ENCODE measurements at places on chromosomes 13 and 19.

DNA sequence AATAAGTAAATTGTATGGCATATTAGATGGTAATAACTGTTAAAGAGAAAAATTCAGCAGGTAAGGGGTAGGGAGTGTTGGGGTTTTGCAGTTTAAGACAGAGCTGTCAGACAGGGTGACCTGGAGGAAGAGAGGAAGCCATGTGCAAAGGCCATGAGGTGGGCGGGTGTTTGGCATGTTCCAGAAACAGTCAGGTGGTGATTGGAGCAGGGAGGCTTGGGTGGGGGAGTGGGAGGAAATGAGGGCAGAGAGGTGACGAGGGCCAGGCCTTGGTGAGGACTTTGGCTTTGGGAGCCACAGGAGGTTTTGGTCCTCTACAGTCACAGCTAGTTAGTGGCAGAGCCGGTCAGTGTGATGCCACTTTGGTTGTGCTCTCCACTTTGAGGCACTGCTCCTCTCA lies 20.1 kb downstream of the RYR1 start:
- no peak for DNase-seq

GRCh38 chr19:11416346-11417052 lies 2.6 kb downstream of the RGL3 start:
- DNase-seq: no peak

DNA sequence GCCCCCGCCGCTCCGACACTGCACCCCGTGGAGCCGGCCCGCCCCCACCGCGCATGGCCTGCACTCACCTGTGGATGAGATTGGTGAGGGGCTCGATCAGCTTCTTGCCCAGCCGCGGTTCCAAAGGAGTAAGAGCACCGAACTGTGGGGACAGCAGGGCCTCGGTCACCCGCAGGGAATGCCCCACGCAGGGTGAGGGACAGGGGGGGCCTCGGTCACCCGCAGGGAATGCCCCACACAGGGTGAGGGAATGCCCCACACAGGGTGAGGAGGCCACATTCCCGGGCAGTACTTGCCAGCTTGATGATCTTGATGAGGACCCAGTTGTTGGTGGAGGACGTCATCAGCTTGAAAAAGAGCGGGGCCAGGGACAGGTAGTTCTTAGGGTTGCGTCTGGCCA lies 22.3 kb downstream of the AP3D1 start:
- DNase-seq: no peak

DNA sequence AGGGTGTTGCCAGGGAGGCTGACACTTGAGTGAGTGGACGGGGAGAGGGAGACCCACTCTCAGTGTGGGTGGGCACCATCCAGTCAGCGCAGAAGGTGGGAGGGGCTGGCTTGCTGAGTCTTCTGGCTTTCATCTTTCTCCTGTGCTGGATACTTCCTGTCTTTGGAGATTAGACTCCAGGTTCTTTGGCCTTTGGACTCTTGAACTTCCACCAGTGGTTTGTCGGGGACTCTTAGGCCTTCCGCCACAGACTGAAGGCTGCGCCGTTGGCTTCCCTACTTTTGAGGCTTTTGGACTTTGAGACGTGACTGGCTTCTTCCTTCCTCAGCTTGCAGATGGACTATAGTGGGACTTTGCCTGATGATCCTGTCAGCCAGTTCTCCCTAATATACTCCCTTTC lies 4.3 kb upstream of the LENG8 start:
- DNase-seq: no peak

DNA sequence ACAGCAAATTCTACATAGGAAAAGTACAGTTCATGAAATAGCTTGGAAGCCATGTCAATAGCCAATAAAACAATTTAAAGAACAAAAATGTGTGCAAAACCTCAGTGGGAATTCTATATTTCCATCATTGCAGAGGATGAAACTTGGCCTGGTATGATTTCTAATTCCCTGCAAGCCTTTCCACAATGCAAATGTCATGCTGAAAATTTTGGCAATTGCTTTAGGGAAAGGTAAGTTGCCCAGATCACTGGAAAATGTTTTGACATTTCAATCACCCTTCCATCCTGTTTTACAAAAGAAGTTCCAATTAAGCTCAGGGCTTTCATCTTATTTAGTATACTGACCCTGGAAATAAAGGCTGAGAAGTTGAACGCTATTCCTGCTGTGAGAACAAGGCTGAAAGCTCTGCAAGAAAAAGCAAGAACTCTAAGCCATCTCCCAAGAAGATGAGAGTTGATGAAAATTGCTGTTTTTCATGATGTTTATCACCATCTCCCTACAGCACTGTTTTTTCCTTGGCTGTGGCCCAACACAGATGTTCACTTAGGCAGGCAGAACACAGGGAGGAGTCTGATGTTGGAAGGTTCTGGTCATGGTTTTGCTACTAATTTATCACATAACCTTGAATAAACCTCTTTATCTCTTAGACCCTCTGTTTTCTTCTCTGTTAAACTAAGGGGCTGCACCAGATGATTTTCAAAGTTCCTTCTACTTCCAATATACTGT lies 263.7 kb downstream of the KCTD12 start:
- no peak for DNase-seq

GRCh38 chr13:43360171-43360570 lies 336.8 kb downstream of the DNAJC15 start:
- DNase-seq: no peak

- no peak for DNase-seq
Observed at GRCh38 chr13:111270765-111271698, 49.4 kb upstream of the TEX29 start.

GRCh38 chr13:65508745-65509144 lies 1721.4 kb downstream of the PCDH9 start:
- no peak for DNase-seq

DNA sequence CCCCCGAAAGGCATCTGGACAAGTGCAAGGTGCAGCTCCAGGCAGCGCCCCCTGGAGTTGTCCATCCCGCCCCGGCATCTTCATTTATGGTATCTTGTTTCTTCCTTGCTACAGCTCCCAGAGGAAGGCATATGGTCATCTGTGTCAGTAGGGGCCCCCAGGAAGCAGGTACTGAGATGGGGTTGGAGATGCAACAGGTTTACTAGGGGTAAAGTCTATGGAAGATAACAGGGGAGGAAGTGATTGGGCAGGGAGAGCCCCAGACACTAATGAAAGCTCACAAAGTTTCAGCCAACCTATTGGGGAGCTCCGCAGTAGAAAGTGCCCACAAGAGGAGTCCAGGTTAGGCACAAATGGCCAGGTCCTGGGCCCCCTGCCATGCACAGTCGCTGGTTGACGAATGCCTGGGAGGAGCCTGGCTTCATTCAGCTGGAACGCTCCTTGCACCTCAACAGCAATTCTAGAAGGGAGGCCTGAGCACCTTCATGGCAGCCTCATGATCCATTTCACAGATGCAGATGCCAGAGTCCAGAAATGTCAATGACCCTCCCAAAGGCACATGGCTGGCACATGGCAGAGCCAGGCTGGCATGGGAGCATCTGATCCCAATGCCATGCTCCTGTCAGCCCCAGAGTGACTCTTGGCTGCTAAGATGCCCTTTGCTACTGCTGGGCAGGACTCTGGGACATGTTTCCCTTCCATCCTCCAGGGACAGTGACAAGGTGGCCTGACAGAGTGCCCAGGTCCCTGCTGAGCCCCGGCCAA lies 23.8 kb upstream of the PEPD start:
- no peak for DNase-seq

DNA sequence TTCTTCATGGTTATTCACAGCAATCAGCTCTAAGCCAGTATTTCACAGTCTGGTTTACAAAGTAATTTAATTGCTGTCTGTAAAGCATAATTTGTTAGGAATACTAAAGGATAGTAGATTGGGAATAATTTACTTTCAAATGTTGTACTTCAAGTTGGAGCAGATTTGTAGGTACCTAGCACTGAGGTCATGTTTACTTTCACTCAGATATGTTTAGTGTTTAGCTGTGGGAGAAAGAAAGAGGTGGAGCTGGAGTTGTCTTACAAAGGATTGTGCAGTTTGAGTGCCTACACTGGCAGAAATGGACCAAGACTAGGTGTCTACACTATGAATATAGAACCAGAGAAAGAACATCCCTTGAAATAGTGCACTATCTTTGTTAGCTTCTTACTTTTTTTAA lies 464.6 kb downstream of the PCDH9 start:
- no peak for DNase-seq

DNA sequence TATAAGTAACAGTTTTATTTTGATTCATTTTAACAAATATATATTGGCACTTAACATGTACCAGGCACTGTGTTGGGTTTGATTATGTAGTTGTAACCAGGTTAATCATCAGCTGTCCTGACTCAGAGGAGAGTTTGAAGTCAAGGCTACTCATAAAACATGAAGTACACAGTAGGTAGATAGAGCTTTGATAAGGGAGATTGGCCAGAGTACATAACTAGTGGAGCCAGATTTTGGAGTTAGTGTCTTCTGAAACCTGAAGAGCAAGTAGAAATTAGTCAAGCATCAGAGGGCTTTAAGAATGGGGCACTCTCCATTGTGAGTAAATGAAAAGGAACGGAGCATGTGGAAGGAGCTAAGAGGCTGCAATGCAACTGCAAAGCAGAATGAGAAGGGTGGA lies 333.9 kb downstream of the RFC3 start:
- no peak for DNase-seq

GRCh38 chr19:38030686-38031422 lies 123.8 kb downstream of the SIPA1L3 start:
- no peak for DNase-seq

GRCh38 chr13:77033717-77034302 lies 6.9 kb upstream of the FBXL3 start:
- no peak for DNase-seq

DNA sequence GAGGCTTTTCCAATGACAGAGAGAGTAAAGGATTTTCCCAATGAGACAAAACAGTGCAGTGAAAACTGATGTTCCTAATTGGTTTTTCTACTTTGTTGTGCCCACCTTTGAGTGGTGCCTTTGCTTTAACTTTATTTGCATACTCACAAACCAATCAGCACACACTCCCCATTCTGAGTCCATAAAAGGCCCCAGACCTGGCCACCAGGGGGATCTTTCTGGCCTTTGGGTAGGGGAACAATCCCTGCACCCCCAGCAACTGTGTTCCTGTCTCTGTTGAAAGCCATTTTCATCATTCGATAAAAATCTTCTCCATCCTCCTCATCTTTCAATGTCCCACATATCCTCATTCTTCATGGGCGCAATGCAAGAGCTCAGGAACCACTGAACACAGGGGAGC lies 252.8 kb downstream of the B3GLCT start:
- DNase-seq: no peak

- no peak for DNase-seq
Observed at GRCh38 chr13:93248627-93249047, 22.0 kb downstream of the GPC6 start.

- no peak for DNase-seq
Observed at GRCh38 chr13:50526661-50527071, 316.8 kb downstream of the DLEU7 start.

DNA sequence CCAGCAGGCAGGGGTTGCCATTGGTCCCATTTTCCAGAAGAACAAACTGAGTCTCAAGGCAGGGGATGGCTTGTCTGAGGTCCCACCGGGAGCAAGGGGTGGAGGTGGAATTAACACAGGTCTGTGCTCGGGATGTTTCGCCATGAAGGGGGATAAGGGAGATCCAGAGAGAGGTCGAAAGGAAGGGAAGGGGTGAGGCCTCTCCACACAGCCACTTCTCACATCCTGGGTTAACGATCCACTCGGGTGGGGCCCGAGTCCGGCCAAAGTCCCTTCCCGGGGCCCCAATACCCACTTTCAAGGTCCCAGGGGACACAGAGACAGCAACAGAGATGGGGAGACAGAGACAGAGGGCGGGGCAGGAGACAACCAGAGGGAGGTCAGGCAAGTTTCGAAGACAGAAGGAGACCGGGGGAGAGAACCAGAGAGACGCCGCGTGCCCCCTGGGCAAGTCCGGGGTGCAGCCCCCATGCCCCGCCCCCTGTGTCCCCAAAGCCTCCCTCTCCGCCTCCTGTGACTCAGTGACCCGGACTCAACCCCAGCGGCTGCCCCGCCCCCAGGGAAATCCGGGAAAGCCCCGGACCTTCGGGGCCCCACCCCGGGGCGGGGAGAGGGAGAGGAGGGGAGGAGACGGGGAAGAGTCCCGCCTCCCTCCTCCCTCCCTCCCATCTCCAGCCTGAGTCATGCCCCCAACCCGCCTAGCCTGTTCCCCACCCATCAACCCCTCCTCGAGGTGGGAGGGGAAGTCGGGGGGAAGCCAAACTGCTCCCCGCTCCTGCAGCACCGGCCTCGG lies 1.4 kb upstream of the BCL3 start:
- DNase-seq: peak; percentile 90

- DNase-seq: no peak
Observed at GRCh38 chr19:32174386-32175113, 170.9 kb upstream of the ZNF507 start.

DNA sequence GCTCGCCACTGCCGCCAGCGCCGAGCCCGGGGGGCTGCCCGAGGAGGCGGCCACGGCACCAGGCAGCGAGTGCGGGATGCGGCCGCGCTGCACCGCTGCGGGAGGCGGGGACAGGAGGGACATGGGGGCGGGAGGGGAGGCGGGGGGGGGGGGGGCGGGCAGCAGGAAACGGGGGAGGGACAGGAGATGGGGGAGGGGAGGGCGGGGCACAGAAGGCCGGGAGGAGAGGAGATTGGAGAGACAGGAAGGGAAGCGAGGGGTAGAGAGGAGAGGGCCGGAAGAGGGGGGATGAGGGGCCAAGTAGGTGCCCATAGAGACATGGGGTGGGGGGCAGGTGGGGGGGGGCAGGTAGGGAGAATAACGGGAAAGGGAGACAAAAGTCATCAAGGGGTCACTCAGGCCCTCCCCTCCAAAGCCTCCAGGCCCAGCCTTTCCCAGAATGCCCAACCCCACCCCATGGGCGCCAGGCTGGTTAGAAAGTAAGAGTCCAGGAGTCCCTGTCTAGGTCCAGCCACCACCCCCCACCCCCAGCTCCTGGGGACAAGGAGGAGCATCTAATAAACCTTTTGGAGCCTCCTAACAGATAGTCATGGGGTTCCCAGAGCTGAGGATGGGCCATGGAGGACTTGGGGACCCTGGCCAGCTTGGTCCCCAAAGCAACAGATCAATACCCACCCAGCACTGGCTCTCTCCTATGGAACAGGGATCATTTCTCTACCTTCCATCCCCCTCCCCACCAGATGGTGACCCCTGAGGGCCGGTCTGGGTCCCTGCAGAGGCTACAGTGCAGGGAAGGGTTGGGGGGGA lies 9.5 kb downstream of the NR2F6 start:
- no peak for DNase-seq
